ENCODE measurements at places on chromosomes 5 and 9.

- DNase-seq, result no peak
Measured at GRCh38 chr9:89106224-89106851, 72.3 kb downstream of the SHC3 start.

- DNase-seq, result no peak
Measured at GRCh38 chr9:133643978-133644760, 8.0 kb downstream of the DBH start.

GRCh38 chr5:132526974-132527564 is 16.3 kb downstream of the IL5 start:
- no peak for DNase-seq

- DNase-seq, result no peak
Measured at GRCh38 chr5:190366-191035, 794 bp upstream of the LRRC14B start.

DNA sequence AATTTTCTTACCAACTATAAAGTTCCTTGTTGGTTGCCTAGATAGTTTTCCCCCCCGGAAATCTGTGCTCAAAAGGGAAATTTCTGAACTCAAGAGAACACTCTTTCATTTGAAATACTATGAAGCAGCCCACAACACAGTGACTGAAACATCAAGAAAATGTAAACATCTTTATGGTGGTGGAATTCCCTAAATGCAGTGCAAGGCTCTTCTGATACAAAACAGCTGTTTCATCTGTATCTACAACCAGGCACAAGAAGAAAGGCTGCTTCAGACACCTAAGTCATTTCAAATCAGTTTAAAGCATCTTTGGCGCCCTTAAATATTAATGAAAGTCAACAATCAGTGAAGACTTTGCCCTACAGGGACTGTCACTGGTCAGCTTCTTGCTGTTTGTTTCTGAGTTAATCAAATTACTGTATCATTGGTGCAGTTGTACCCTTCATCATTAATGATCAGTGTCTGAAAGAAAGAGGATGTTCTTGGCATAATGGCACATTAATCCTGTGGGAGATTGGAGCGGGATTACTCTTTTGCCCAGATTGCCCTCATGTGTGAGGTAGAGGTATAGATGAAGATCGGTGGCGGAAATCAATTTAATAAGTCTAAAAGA is 947.0 kb downstream of the NR2F1-AS1 start:
- DNase-seq, result no peak

DNA sequence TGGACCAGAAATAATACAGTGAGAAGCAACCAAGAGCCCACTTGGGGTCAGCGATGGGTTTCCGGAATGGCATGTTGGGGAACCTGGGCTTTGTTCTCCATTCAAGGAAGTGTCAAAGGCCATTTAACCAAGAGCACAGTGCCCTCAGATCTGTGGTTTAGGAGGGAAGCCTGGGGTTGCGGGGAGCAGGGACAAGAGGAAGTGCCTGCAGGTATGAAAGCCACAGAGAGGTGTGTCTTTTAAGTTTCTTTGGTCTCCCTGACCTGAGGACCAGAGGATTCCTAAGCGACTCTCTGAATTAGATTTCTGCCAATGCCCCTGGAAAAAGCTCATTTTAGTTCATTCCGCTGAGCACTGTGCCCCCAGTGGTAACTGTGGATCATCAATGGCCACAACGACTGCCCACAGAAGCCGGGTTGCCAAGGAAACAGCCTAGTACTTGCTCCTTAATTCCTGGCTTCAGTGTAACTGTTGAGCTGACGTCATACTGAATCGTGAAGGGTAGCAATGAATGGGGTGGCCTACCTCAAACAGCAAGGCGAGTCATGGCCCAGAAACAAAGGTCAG is 107.3 kb upstream of the SPIN1 start:
- no peak for DNase-seq

- DNase-seq, result no peak
Measured at GRCh38 chr5:127957183-127957582, 126.4 kb upstream of the SLC12A2 start.

DNA sequence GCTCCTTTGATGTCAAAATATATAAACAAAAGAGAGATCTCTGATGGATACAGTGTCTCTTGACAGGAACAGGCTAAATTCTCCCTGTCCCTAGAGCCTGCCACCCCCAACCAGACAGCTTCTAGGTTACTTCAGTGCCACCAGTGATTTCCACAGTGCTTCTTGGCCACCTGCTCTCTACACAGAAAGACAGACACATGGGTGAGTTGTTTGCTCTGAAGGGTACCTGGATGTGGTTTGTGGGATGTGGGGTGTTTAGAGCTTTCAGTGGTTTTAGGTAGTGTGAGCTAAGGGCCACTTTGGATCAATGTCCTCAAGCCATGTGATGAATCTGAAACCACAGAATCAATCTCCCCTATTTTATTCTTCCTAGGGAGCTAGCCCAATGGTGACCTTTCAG is 125.4 kb downstream of the ANKRD18B start:
- DNase-seq, result no peak

DNA sequence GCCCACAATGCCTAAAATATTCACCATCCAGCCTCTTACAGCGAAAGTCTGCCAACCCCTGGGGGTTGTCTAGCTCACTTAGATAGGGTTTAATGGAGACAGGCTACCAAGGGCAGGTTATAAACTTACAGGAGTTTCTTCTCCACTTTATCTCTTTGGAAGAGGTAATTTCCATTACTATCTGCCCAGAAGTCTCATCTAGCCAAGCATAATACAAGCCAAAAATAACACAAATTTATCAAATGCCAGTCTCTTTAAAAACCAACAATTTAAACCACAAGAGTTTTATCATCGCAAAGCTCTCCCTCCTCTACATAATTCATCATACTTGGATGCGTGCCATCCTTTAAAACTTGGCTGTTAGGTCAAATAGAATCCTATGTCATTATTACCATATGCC is 6.2 kb downstream of the RBM22 start:
- DNase-seq, result no peak
